ENCODE measurements at places on chromosomes 6 and 20.

- DNase-seq, result no peak
These were observed 6.7 kb downstream of the HLA-E start for GRCh38 chr6:30495993-30496392.

GRCh38 chr6:96925290-96925687 is 761 bp downstream of the KLHL32 start:
- DNase-seq, result no peak

- DNase-seq, result no peak
These were observed 118.9 kb downstream of the MACROD2 start for GRCh38 chr20:14114065-14114704.

- no peak for DNase-seq
These were observed 40.1 kb downstream of the SLX4IP start for GRCh38 chr20:10475225-10475624.

GRCh38 chr6:136737871-136738691 is 54.2 kb downstream of the MAP3K5 start:
- no peak for DNase-seq

DNA sequence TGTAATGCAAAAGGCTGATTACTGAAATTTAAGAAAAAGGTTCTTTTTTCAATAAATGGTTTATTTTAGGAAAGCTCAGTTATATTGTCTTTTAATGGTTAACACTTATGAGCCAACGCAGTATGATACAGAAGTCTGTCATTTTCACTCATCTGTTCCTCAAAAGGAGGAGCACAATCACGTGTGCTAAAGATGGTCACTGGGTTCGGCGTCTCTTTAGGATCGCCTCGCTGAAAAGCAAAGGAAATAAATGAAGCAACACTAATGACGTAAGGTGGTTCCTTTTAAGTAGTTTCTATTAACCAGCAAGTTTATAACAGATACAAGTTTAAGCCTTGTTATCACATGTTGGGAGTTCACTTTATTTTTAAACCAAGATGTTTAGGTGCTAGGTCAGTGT is 125.7 kb downstream of the MAP3K4 start:
- no peak for DNase-seq

DNA sequence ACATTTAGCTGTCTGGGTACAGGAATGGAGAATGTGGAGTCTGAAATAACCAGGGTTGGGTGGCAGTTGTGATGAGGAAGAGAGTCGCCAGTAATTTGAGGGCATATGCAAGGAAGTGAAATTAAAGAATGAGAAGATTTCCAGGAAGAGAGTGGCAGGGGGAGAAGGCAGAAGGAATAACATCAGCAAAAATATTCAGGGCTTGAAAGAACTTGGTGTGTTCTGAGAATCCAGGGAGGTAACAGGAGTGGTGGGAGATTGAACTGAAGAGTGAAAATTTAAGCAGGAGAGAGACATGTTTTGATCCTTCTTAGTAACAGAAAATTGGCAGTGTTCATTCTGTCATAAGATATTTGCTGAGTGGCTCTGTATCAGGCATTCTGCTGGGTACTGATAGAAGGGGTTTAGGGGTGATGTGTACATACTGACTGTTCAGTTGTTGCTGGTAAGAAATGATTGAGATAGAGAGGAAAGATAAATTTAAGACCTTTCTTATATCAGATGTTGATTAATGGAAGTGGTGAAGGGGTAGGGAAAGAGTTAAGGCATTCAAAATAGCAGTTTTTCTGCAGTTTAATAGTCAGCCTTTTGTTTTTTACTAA is 54.7 kb downstream of the PHF20 start:
- DNase-seq, result no peak
